ENCODE measurements at places on chromosomes 4 and X.

DNA sequence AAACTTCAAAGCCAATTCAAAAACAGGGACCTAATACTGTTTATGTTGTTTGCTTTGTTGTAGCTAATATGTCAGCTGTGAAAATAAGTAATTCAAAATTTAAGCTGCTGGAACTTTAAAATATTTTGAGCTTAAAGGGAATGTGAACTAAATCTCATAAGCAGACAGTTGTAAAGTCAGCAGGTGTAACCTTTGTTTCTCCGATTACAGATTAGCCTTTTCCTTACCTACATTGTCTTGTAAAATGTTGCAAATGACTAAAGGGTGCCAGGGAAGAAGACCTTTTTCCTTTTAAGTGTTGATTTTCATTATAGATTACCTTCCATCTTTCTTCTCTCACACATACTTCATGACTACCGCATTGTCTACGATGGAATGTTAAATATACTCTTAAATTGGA lies 405.1 kb downstream of the KCNIP4 start:
- no peak for DNase-seq

DNA sequence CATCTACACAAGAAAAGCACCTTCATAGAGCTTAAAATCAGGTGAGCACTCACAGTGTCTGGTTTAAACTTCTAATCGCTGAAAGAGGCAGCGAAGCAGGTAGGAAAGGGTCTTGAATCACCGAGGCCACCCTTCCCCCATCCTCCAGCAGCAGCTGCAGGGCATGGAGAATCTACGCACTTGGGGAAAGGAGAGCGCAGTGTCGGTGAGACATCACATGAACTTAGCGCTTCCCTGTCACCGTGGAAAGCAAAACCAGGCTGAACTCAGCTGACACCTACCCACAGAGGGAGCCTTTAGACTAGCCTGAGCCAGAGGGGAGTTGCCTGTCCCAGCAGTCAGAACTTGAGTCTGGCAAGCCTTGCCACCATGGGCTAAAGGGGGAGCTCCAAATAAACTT lies 197.2 kb upstream of the ZFP42 start:
- no peak for DNase-seq

- no peak for DNase-seq
Measured at GRCh38 chr4:78237360-78237759, 180.2 kb downstream of the FRAS1 start.

GRCh38 chr4:87227751-87228151 lies 7.3 kb upstream of the KLHL8 start:
- DNase-seq, result no peak

GRCh38 chrX:44747969-44748368 lies 95.9 kb upstream of the DUSP21 start:
- no peak for DNase-seq

DNA sequence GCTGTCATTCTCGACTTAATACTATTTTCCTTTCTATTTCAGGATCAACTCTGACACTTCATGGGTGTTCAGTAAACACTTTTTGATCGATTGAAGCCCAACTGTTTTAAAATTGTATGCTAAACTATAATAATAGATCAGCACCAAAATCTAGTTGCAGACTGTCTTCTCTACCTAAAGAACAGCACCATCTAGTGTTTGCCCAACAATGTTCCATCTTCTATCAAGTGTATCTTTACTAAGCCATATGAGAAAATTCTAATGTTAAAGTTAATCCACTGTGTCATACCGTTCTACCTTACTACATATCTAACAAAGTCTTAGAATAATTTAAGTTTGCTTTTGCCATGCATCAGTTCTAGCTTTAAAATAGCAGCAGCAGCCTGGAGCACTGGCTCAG lies 113.0 kb upstream of the PRDX4 start:
- DNase-seq, result no peak

GRCh38 chr4:150943818-150944217 lies 71.3 kb downstream of the LRBA start:
- no peak for DNase-seq

DNA sequence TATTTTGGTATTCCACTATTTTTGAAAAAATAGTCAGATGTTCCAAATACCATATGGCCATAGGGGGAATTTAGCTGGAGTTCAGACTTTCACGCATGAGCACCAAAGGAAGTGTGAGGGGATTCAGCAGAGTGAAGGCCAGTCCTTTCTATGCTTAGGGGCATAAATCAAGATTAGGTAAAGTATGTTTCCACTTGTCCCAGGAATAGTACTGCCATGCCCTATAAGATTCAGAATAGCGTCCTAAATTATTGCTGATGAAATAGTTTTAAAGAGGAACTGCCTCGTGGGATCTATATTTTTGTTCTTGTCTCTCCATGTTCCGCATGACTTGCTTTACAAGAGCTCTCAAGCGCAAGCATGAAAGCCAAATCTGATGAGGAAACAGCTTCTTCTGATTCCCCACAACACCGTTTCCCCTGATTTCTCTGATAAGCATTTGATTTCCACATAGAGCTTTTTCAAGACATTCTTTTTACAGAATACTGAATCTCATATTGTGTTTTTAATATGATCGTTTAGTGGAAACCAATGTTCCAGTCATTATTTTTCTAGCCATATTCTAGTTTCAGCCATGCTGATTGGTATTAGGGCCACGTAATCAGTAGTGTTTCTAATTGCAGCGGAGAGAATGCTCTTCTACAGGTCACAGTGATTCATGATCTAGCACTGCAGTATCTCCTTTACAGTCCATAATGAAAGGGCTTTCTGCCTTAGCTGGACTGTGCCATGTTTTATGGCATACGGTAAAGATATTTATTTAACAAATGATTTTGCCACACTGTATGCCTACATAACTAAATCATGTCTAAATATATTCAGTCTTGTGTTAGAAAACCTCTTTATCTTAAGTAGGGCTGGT lies 492.3 kb downstream of the CENPC start:
- no peak for DNase-seq

DNA sequence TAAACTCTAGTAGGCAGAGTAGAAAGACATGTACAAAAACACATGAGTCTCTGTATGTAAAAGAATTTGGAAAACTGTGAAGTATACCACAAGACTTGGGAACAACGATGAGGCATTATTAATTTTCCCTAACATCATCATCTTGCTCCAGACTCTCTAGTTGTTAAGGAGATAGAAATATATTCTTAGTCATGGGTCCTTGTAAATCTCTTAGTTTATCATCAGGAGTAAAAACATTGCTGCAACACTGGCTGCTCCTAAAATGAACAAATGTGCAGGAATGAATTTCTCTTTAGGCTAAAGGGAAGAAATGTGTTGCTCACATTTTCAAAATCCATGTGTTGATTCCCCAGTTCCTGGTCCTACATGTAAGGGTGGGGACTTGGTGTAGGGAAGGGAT lies 384.6 kb downstream of the STIM2 start:
- DNase-seq, result no peak

DNA sequence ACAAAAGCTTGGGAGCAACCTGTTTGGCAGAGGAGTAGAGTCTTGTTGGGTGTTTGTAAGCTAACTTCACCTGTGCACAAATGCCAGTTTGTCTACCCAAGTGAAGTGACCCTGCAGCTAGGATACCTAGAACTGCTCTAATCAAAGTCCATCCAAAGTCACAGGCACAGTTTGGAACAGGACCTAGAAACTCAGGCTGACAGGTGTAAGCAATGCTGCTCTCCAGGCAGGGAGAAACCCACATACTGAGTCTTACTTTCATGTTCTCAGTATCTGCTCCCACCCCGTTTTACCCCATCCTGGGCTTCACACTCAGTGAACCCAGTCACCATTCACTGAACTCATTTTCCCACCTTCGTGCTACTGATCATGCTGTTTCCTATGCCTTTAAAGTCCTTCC lies 40.3 kb downstream of the MAML3 start:
- DNase-seq, result no peak
